Osteoblast (primary cell): ENCODE measurements at places on chromosomes 3 and 15. TPM values are rescaled to one million over a fixed set of nuclear protein-coding genes. Genes with fewer than 3 reads are reported as not detected.

GRCh38 chr15:23687143-23687470 lies at the start of gene NDN:
NDN (minus strand) TSS chr15:23687305; CDS start chr15:23687217, 88 bp downstream.
- DNase-seq, result peak; percentile 68

The CGGBP1 gene
- 107 and 111 TPM in 2 replicates for total RNA-seq

DNA sequence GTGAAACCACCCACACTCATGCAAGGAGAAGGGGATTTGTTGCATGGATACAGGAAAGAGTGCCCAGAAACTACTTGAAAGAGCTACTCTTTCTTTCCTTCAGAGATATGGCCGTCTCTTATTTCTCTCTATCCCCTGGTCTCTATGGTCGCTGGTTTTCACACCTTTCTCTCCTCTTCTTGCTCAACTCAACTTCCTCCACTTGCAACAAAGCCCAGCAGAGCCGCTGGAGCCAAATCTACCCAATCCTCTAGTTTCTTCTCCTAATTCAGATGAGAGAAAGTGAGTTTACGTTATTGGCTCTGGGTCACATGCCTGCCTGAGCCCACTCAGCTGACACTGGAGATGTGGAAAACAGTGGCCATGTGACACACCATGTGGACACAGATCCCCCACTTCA lies 215.2 kb downstream of the OSBPL10 start:
- no peak for DNase-seq

DNA sequence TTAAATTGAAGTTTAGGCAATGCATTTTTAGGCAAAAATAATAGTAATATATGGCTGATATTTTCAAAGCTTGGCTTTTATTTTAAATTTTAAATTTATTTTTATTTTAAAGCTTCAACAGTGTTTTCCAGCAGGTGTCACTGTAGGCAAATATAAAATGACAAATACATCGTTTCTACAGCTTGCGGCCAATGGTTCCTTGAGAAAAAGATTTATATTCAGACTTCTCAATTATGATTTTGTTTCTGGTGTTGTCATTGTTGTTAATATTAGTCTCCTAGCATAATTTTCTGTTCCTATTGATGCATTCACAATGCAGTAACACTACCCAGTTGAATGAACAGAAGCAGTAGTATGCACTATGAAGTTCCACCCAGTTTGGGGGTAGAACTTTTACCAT lies 220.7 kb upstream of the DNAJC19 start:
- DNase-seq, result no peak

DNA sequence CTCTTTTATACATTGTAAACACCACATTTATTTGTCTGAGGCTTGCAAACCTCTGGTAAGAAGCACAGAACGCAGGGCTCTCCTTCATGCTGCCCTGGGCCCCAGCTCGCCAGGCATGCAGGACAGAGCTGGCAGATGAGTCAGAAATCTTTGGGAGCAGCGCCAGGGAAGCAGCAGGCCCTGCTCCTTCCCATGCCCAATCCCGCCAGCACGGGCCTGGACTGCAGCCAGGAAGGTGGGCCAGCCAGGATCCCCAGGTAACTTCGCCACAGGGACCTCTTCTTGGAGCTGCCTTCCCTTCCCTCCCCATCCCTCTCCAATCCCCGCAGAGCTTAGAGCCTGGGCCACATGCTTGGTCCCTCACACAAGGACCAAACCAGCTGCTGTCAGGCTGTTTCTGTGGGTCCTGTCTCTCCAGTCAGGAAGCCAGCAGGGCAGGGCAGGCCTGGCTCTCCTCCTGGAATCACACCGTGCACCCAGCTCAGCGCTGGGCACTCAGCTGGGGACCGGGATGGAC lies 8.8 kb downstream of the STOML1 start:
- DNase-seq, result peak; percentile 95

The FOXL2 gene
- total RNA-seq, result under 0.01 and 0.36 TPM in 2 replicates
